GM12878 (cell line): ENCODE measurements at places on chromosomes 3 and 15.

- DNase-seq: no peak
Measured at GRCh38 chr15:71387810-71388209, 272.5 kb downstream of the THSD4 start.

DNA sequence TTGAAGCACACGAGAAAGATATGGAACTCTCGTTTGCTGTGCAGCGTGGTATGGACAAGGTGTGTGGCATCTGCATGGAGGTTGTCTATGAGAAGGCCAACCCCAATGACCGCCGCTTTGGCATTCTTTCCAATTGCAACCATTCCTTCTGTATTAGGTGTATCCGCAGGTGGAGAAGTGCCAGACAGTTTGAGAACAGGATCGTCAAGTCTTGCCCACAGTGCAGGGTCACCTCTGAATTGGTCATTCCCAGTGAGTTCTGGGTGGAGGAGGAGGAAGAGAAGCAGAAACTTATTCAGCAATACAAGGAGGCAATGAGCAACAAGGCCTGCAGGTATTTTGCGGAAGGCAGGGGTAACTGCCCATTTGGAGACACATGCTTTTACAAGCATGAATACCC, 1.2 kb downstream of the MKRN3 start:
- DNase-seq: no peak

- DNase-seq: no peak
Measured at GRCh38 chr3:61715886-61716527, 154.6 kb downstream of the PTPRG start.

- DNase-seq: no peak
Measured at GRCh38 chr3:156749244-156749643, 74.9 kb downstream of the TIPARP start.

DNA sequence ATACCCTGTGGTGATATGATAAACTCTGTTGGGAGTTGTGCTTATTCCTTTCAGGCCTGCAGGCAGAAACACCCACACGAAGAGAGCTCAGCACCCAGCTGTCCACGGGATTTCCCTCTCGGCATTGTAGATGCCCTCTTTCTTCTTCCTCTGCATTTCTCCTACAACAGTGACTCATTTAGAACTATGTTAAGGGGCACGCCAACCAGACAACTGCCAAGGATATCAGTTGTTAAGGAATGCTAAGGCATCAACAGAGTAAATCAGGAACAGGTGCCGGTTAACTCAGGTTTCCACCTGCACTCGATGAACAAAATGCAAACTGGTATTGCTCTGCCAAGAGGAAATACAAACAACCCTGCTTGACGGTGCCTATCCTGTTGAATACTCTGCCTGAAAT, 270.0 kb upstream of the PEX5L start:
- DNase-seq: no peak

- DNase-seq: no peak
Measured at GRCh38 chr3:127961124-127961523, 46.1 kb downstream of the KBTBD12 start.

DNA sequence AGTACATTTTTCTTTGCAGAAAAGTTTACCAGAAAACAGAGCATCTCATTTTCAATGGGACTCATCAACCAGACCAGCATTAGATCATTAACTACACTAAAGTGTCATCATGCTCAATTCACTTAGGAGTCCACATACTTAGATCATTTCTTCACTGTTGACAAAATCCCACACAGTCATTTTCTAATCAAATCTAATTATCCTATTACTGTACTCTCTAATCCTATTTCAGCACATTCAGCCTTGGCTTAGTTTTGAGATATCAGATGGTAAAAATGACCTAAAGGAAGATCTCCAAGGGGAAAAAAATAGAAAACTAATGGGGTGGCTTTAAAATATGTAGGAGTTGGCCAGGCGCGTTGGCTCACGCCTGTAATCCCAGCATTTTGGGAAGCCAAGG, 5.2 kb upstream of the CTXN2 start:
- DNase-seq: no peak

DNA sequence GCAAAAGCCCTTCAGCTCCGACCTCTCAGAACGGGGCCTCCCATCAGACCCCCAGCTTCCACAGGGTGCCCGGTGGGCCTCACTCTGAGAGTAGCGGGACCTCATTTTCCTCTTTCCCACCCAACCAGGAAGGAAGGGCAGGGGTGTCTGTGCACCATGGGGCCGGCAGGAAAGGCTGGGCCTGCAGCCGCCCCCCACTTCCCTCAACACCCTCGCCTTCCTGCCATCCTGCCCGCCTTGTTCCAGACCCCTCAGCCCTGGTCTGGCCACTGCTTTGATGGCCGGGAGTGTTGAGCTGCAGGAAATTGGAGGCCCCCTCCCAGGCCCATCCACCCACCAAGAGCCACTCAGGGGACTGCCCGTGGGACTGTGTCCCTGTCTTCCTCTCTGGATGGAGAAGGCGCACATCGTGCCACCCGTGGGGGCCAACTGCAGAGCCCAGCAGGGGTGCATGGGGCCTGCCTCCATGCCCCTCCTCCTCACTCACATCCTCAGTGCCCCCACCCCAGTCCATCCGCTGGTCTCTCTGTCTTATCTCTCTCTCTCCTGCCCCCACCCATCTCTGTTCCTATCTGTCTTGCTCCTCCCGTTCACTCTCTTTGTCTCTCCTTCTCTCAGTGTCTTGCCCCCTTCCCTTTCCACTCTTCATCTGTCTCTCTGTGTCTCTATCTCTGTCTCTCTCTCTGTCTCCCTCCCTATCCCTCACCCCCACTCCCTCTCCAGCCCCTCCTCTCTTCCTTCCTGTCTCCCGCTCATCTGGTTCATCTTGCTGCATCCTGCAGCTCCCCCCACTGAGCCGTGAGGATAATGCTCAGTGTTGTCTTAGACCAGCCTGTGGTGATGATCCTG, 1.8 kb upstream of the PLXND1 start:
- no peak for DNase-seq

DNA sequence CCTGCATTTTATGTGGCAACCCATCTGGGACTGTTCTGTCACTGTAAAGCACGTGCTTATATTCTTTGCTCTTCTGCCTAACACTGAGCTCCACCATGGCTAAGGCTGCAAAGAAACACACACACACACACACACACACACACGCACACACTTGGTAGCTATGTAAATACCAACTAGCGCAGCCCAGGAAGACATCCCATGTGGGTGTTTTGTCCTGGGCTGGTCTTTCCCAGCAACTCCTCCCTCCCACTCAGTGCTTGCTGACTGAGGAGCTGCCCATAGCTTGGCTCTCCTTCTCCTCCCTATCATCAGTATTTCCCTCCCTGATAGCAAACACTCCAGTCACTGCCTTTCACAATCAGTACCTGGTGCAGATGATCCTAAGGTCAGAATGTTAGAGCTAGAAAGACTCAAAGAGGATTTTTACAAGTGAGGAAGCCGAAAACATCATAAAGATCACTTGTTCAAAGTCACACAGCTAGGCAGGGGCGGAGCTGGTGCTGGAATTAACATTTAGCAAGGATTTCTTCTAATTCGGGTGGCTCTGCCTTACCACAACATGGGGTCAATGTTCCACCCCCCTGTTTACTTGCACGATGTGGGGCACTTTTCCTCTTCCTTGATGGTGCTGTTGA, 377.1 kb upstream of the TBL1XR1 start:
- no peak for DNase-seq

DNA sequence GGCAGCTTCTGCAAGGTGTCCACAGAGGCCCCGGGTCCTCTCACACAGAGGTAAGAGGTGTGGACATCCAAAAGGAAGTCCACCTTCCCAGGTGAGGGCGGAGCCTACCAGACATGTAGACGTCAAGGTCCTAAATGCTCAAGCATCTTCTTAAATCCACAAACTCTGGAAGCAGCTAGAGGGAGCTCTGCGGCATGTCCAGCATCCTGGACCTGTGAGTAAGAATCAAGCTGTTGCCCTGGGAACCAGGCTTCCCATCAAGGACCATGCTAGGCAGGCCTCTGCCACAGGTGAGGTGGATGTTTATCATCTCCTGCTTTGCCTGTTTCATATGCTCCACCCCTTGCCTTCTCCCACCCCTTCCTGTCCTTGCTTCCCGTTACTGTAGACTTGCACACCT, 368.2 kb downstream of the GABRG3 start:
- no peak for DNase-seq

DNA sequence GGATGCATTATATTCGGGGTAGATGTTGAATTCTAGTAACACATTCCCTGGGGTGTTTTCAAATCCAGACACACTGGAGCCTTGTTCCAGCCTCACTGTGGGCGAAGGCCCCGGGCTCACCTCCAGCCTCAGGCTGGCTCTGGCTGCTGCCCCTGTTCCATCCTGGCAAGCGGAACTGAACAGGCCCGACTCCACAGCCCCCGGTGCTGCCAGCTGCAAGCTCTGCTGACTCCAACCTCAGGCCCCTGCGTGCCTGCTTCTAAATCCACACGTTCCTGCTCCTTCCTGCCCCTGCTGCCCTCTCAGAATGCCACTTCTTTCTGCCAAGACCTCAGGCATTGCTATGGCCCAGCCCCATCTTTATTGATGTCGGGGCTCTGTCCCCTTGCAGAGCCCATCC, 90.6 kb downstream of the LIPC start:
- no peak for DNase-seq

DNA sequence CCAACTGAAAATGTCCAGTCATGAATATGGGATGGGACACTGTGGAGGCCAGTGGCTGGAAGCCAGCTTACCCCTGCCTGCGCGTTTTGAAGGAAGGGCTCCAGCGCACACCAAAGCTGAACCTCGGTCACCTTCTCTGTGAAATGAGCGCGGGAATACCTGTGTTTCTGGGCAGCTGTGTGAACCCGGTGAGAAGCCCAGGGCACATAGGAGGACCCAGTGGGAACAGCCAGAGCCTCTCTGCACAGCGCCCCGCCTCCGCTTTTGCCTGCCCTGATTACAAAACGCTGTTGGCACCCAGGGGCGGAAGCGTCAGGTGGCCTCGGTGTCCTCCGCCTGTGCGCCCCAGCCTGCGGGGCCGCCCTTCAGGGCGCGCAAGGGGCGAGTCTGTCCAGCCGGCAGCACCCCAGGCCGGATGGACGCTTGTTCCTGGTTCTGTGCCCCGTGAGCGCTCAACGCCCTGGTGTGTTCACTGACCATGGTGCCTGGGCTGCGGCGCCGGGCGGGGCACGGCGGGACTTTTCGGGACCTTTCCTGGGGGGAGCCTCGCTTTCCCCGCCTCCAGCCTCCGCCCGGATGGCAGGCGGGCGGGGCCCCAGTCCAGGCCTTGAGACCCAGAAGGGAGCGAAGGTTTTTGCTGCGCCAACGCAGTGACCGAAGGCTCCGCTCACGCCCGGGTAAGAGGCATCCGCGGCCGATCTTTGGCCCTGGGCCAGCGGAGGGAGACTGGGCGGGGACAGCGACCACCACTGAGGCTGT, at the start of gene SQOR:
TSS of gene SQOR (plus strand) at position 598 of the 759 bp plus-strand sequence. CDS start 23,895 bp downstream, outside the sequence.
- peak; percentile 59 for DNase-seq

- no peak for DNase-seq
Measured at GRCh38 chr15:78640527-78641101, 396 bp downstream of the CHRNB4 start.
